MCF 10A (cell line): ENCODE measurements at places on chromosomes 4 and X.

DNA sequence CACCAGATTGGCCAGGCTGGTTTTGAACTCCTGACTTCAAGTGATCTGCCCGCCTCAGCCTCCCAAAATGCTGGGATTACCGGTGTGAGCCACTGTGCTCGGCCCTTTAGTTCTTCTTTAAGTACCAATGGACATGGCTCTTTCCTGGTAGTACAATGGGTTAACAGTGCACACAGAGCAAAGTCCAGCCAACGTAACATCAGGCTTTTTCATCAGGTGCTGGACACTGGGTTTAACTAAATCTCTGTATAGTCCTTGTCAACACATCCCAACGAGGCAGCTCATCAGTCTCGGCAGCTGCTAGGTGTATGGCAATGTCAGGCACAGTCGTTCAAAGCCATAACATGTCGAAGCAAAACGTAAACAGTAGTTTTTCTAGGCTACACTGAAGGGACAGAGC lies 93.8 kb downstream of the HDAC8 start:
- no peak overlapping the region for H3K27ac ChIP-seq
- peaks cover 77% of the 10 kb centered on the region for H3K27me3 ChIP-seq
- H3K4me1 ChIP-seq: no peaks in the 10 kb centered on the region
- no peak for DNase-seq
- no peak overlapping the region for H3K4me3 ChIP-seq
- peaks cover 10% of the 10 kb centered on the region for H3K36me3 ChIP-seq

- no peaks in the 10 kb centered on the region for H3K4me1 ChIP-seq
- H3K27me3 ChIP-seq: peaks cover 53% of the 10 kb centered on the region
- DNase-seq: no peak
These were observed 99.0 kb upstream of the DUSP21 start for GRCh38 chrX:44744799-44745198.

DNA sequence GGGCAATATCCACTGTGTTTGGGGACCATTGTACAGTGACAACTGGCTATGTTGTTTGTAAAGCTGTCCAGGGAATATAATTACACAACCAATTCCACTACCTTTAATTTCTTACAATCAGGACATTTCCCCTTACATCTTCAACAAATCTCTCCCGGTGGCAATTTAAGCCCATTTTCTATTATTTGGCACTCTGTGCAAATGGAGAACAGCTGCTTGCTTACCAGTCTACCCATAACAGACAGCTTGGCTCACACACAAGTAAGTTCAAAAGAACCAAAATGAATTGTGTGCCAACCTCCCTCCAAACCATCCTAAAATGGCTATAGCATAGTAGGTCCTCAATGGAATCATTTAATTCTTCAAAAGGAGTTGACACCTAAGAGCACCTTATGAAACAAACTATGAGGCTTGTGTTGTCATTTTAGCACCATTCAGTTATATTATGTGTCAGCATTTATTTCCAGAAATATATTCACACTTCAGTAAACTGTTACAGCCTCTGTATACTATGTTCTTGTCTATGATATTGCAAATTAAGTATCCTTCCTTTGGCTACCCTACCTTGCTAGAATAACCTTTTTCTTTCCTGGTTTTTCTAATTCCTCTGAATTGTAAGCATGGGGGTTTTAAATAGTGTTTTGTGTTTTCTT lies 18.4 kb downstream of the GABRA4 start:
- no peak overlapping the region for H3K27ac ChIP-seq
- no peaks in the 10 kb centered on the region for H3K4me1 ChIP-seq
- H3K27me3 ChIP-seq: peaks cover 93% of the 10 kb centered on the region
- no peaks in the 10 kb centered on the region for H3K36me3 ChIP-seq
- DNase-seq: no peak

DNA sequence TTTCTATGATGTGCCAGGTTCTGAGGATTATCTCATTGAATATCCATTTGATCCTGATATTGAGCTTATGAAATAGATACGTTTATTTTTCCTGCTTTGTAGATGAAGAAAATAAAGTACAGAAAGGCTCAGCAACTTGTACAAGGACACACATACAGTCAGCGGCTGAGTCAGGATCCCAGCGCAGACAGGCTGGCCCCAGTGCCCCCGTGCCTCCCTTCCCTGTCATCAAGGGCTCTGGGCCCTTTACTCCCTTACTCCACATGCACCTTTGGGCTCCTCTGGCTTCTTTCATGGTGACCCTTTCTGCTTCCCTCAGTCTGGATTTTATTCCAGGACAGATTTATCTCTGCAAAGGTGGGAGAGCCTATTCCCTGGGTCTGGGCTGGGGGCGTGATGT lies 12.8 kb downstream of the RASL11B start:
- H3K4me1 ChIP-seq: no peaks in the 10 kb centered on the region
- DNase-seq: no peak
- H3K4me3 ChIP-seq: no peak overlapping the region
- no peak overlapping the region for H3K27ac ChIP-seq
- peaks cover 33% of the 10 kb centered on the region for H3K36me3 ChIP-seq

DNA sequence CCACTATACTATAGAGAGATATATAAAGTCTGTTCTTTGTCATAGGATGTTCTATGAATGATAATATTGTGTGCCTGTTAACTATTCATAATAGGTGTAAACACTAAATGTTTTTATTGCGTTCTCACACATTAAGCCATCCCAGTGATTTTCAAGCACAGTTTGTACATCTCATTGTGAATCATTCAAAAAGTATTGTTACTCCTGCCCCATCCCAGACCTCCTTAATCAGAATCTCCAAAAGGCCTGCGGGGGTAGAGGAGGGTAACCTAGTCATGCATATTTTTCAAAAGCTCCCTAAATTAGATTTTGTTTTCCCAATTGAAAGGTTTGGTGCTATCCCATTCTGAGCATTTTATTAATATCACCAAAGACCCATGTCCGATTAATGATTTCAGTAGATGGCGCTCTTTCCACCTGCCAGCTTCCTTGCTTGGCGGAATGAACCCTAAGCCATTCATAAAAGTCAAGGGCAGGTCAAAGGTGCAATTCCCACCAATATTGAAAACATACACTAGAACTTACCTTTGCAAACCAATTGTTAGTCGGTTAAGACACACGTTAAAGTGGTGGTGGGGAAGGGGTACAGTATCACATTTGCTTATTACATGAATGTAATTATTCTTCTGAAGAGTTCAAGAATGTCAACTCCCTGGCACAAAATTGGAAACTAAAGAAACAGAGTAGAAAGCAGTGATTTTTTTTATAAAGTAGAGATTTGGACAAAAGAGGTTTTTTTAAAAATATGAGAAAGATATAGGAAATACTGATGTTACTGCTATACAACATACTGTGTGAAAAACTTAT lies 5.8 kb upstream of the TET2 start:
- H3K27ac ChIP-seq: no peak overlapping the region
- no peaks in the 10 kb centered on the region for H3K27me3 ChIP-seq
- peak; percentile 62 for DNase-seq
- peaks cover 7% of the 10 kb centered on the region for H3K4me1 ChIP-seq
- no peak overlapping the region for H3K4me3 ChIP-seq

DNA sequence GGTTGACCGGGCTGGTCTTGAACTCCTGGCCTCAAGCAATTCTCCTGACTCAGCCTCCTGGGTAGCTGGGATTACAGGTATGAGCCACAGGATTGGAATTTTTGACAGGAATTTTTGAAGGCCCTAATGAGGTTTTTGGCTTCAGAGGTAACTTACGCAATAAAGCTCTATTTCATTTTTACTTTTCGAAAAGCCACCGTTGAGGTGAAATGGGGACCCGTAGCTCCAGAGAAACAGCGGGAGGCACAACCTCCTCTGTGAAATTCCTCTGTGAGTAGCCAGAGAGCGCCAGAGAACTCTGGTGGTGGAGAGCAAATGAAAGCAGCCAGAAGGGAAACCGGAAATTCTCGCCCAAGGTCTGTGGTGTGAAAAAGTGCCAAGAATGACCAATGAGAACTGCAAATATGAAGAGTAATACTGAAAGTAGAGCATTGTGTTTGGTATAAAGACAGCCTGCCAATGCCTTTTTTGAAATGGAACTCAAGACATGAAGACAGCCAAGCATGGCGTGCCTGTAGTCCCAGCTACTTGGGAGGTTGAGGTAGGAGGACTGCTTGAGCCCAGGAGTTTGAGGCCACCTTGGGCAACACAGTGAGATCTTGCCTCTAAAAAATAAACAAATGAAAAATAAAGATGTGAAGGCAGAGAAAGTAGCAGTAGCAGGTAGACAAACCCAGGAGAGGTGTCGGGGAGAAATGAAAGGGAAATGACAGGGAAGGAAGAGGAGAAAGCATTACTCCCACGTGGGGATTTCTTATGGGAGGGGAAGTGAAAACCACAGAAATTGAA lies 33.0 kb upstream of the TMEM131L start:
- H3K27me3 ChIP-seq: no peaks in the 10 kb centered on the region
- H3K36me3 ChIP-seq: no peaks in the 10 kb centered on the region

DNA sequence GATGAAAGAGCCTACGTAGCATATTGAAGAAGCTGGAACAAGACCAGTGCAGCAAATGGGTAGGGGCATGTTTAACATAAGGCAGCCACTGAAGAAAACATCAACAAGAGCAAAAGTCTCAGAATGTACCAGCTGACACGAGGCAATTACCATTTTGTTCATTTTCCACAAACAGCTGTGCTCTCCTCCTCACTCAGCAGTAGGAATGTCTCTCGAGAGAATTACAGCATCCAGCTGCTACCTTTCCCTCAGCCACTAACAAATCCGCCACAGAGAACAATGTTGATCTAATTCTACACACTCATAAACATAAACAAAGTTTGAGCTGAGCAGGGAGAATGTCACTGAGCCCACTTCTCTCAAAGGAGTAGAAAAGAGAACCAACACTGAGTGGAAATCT lies 68.0 kb downstream of the OPHN1 start:
- no peaks in the 10 kb centered on the region for H3K27me3 ChIP-seq
- no peak overlapping the region for H3K4me3 ChIP-seq
- H3K36me3 ChIP-seq: no peaks in the 10 kb centered on the region
- no peaks in the 10 kb centered on the region for H3K4me1 ChIP-seq

DNA sequence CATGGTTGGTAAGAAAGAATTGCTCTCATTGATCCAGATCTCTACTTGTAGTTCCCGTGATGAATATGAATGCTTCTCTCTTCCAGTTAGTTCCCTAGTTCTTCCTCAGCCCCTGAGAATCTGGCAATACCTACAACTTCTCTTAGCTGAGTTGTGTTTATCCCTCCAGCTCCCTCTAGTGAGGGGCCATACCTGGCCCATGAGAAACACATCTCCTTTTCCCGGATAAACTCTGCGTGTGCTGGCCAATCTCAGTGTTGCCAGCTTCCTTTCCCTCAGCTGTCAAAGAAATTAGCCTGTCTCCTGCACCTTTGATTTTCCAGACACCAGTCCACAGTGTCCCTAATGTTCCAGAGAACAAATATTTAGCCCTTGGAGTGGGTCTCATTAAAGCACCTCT lies 5.7 kb downstream of the CBLL2 start:
- no peaks in the 10 kb centered on the region for H3K4me1 ChIP-seq
- DNase-seq: peak; percentile 22
- H3K27me3 ChIP-seq: peaks cover 76% of the 10 kb centered on the region
- H3K36me3 ChIP-seq: no peaks in the 10 kb centered on the region
- no peak overlapping the region for H3K27ac ChIP-seq

GRCh38 chr4:97367878-97368277 lies 775.4 kb downstream of the STPG2 start:
- peak; percentile 92 for DNase-seq
- H3K27me3 ChIP-seq: no peaks in the 10 kb centered on the region
- peak overlapping the region; percentile 23 for H3K27ac ChIP-seq
- H3K36me3 ChIP-seq: no peaks in the 10 kb centered on the region
- H3K4me3 ChIP-seq: no peak overlapping the region

DNA sequence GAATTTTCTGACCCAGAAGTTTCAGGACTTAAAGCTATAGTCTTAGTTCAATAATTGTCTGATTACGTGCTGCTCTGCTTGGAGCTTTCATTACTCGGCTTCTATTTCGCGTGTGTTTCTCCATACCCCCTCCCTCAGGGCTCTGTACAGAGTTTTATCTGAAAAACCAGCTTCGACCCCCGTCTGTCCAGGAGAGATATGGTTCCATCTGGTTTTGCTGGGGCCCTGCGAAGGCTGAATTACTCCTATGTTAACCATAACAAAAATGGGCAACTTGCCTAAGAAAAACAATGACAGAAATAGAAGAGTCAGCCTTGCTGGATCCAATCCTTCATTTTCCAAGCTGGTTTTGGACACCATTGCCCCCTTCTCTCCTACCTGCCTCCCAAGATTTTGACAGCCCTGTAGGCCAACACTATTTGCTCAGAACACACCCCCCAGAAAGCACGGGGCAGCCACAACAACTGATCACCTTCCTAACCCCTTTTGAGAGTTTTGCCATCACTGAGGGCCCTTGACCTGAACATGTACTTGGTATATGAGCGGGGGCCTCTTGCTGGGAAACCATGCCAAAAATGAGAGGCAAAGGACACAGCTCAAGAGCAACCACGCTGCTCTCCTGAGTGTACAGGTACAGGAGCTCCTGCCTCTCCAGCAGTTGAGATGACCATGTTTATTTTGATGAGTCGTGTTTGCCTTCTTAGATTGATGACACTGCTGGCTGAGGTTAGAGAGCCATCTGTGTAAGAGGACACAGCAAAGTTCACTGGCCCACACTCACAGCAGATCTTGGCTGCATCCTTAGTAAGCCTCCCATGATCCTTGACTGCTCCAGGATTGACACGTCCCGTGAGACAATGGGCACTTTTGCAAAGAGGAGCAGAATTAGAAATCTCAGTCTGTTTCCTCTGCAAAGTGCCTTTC lies 36.2 kb upstream of the ATP6AP2 start:
- H3K27ac ChIP-seq: no peak overlapping the region
- H3K27me3 ChIP-seq: peaks cover 70% of the 10 kb centered on the region
- peaks cover 5% of the 10 kb centered on the region for H3K4me1 ChIP-seq
- DNase-seq: no peak
- H3K36me3 ChIP-seq: no peaks in the 10 kb centered on the region
